ENCODE measurements at places on chromosomes 7 and 10.

GRCh38 chr7:138515001-138515528 lies 55.0 kb downstream of the TRIM24 start:
- DNase-seq, result no peak
- no peaks in the 10 kb centered on the region for H3K27me3 ChIP-seq
- no peaks in the 10 kb centered on the region for H3K4me1 ChIP-seq

- peaks cover 3% of the 10 kb centered on the region for H3K4me1 ChIP-seq
- H3K27ac ChIP-seq, result no peak overlapping the region
- no peaks in the 10 kb centered on the region for H3K36me3 ChIP-seq
- DNase-seq, result no peak
- no peak overlapping the region for H3K4me3 ChIP-seq
Observed at GRCh38 chr7:80614851-80615271, 23.6 kb upstream of the CD36 start.

GRCh38 chr10:34889004-34889869 lies 74.1 kb upstream of the PARD3 start:
- H3K27me3 ChIP-seq, result no peaks in the 10 kb centered on the region
- peak overlapping the region; percentile 11 for H3K27ac ChIP-seq
- H3K36me3 ChIP-seq, result no peaks in the 10 kb centered on the region
- H3K4me1 ChIP-seq, result no peaks in the 10 kb centered on the region
- no peak for DNase-seq

DNA sequence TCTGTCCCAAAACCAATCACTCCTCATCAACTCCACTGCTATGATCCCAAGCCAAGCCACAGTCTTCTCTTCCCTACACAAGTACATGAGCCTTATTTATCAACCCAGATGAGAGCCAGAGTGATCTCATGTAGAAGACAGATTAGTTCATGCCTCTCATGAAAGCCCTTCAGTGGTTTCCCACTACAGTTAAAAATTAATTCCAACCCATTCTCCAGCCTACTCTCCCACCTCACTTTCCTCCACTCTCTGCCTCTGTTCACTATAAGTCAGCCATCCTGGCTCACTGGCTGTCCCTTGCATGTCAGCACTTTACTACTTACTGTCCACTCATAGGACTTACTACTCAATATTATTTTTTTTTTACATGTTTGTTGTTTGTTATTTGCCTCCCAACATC lies 67.3 kb downstream of the CACUL1 start:
- H3K4me1 ChIP-seq, result no peaks in the 10 kb centered on the region
- no peak overlapping the region for H3K4me3 ChIP-seq
- no peaks in the 10 kb centered on the region for H3K36me3 ChIP-seq
- H3K27me3 ChIP-seq, result no peaks in the 10 kb centered on the region
- H3K27ac ChIP-seq, result no peak overlapping the region
- DNase-seq, result no peak

Data from esophagus squamous epithelium (tissue), 5 donors.